Activated B cell treated with CpG ODN at 0.5 μM for 24 hours (primary cell): ENCODE measurements at places on chromosomes 7 and 10.

DNA sequence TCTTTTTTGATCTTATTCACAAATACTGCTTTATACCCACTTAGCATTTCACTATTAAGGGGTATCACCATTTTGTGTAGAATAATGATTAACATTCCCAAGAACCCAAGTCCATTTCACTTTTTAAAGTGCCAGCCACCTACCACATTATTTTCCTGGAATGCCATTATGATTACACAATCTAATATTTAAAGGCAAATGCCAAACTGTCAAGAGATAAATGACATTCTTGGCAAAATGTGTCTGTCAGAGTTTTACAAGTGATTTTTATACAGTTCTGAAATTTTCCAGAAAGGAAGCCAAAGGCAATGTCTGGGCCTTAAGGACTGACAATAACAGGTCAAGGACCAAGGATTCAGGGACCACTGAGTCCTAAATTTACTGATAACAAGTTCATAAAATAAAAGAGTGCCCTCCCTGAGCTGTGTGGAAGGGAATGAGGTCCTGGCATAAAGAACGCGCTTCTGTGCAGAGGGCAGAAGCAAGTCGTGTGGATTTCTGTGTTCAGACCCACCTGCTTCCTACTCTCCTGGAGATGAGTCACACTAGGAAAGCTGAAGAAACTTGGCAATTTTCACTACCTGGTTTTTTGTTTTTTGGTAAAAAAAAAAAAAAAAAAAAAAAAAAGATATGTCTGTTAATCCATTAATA, 66.5 kb downstream of the UBE2H start:
- DNase-seq, result no peak

- no peak for DNase-seq
Observed at GRCh38 chr10:93065675-93066543, 5.3 kb downstream of the CYP26C1 start.

DNA sequence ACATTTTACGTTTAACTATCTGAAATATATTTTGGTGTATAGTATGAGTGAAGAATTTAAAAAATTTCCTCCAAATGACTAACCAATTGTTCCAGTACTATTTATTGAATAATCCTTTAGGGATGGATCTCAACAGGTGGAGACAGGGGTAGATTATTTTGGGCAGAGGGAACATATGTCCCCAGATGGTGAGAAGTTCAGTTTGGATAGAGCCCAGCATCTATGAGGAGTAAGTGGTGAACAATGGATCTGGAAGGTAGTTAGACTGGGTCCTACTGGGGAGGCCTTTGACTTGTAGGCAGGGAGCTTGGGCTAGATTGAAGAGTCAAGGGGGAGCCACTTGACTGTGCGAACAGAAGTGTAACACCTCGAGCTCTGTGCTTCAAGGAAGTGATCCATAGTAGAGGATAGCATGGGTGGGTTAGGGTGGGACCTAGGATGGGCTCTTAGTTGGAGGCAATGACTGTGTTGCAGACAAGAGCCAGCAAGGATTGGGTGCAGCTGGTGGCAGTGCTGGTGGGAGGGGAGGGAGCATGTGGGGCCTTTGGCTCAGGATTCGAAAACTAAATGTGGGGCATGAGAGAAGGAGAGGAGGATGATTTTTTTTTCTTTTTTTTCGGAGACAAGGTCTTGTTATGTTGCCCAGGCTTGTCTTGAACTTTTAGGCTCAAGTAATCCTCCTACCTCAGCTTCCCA, 3.9 kb upstream of the PURB start:
- DNase-seq, result no peak

- DNase-seq, result no peak
Observed at GRCh38 chr10:86105181-86105580, 261.4 kb downstream of the GRID1 start.

- peak; percentile 35 for DNase-seq
Observed at GRCh38 chr10:97553575-97554031, 19.0 kb upstream of the ANKRD2 start.

DNA sequence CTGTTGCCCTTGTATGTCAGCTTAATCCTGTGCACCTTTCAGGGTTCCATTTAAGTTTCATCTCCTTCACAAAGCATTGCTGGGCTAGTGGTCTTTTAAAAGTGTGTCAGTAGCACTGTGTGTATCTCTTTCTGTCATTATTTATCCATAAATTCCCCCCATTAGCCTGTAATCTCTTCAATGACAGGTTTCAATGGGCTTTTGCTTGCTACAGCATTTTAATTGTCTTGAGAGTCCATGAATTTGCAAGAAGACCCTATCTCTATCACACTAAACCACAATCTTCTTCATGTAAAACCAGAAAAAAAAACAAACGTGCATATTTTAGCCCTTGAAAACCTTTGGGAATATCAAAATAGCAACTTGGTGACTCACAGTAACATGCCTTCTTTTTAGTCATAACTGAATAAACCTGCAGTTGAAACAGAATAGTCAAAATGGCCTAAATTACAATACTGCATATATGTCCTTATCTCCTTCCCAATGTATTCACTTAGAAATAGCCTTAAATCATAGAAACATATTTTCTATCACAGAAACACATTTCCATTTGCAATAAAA, 118.6 kb downstream of the PON1 start:
- DNase-seq, result no peak

DNA sequence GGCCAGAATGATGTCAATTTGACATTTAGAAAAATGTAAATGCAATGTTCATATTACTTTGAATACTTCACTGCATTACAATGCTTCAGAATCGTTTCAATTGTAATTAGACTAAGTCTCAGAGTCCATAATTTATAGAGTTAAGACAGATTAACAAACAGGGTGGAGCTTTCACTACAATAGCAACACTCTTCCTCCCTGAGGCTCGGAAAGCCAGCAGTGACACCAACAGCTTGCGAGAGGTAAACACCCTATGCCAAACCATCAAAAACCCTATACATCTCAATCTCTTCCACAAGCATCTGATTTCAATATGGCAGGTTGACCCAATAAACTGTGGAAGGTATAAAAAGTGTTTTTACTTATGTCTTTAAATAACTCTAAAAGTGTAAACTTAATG, 72.2 kb downstream of the DOCK4 start:
- DNase-seq, result no peak

- DNase-seq, result no peak
Observed at GRCh38 chr10:95315509-95315908, 24.7 kb upstream of the PDLIM1 start.

- no peak for DNase-seq
Observed at GRCh38 chr10:110263164-110263563, 41.6 kb downstream of the SMNDC1 start.

- no peak for DNase-seq
Observed at GRCh38 chr7:25262586-25262985, 34.3 kb upstream of the NPVF start.

GRCh38 chr10:72738486-72738885, 46.5 kb downstream of the MCU start:
- DNase-seq, result no peak

DNA sequence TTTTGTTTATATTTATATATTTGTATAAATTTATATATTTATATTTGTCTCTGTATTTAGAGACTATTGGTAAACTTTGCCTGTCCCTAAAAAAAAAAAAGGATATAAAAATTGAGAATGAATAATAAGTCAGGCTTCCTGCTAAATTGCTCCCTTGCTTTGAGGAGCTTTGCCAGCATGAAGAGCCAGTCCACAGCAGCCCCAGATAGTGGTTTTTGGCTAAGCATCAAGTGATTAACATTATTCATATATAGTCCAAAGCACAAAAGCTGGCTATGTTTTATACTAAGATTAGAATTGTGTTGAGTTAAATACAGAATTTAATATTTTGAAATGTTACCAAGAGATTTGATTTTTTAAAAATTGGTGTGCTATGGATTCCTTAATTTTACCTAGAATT, 264.9 kb upstream of the FERD3L start:
- DNase-seq, result no peak
